ENCODE measurements at places on chromosomes 3 and 15. TPM values are rescaled to one million over a fixed set of nuclear protein-coding genes. Genes with fewer than 3 reads are reported as not detected.

- no peak overlapping the region for H3K27ac ChIP-seq
- no peaks in the 10 kb centered on the region for H3K27me3 ChIP-seq
- H3K4me1 ChIP-seq, result no peaks in the 10 kb centered on the region
- H3K4me3 ChIP-seq, result no peak overlapping the region
- H3K36me3 ChIP-seq, result no peaks in the 10 kb centered on the region
Observed at GRCh38 chr15:86608461-86609205, 529.0 kb downstream of the AGBL1 start.

DNA sequence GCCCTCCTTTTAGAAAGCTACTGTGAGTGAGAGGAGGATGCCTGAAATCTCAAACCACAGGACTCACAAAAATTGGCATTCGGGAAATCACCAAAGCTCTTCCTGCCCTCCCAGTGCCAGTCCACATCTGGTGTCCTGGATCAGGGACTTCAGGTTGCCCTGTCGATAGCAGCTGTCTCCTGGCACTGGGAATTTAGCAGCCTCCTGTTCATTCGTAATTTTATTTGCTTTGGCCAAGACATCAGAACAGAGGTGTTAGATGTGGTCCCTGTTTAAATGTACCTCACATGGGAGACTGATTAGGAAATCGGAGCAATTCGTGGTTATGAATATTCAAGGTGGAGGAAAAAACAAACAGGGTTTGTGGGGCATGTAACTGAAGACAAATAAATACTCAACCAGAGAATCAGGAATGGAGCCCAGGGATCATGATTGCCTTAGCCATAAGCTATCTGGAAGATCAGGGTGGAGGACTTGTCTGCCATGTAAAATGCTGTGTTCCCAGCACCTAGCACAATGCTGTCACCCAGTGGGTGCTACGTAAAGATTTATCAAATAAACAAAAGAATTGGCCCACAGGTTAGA lies 265.2 kb upstream of the PROK2 start:
- no peaks in the 10 kb centered on the region for H3K36me3 ChIP-seq
- no peaks in the 10 kb centered on the region for H3K27me3 ChIP-seq
- H3K4me1 ChIP-seq, result no peaks in the 10 kb centered on the region
- H3K27ac ChIP-seq, result no peak overlapping the region
- H3K4me3 ChIP-seq, result no peak overlapping the region

GRCh38 chr15:78415284-78415683 lies 22.7 kb upstream of the IREB2 start:
- H3K36me3 ChIP-seq, result no peaks in the 10 kb centered on the region
- H3K27ac ChIP-seq, result no peak overlapping the region
- no peak for DNase-seq
- no peaks in the 10 kb centered on the region for H3K4me1 ChIP-seq

GRCh38 chr3:156161172-156161571 lies 40.8 kb downstream of the KCNAB1 start:
- peak overlapping the region; percentile 0 for H3K27ac ChIP-seq
- H3K4me1 ChIP-seq, result peaks cover 7% of the 10 kb centered on the region
- H3K4me3 ChIP-seq, result no peak overlapping the region
- no peak for DNase-seq
- H3K36me3 ChIP-seq, result no peaks in the 10 kb centered on the region

SOX14 gene
- not detected for total RNA-seq

DNA sequence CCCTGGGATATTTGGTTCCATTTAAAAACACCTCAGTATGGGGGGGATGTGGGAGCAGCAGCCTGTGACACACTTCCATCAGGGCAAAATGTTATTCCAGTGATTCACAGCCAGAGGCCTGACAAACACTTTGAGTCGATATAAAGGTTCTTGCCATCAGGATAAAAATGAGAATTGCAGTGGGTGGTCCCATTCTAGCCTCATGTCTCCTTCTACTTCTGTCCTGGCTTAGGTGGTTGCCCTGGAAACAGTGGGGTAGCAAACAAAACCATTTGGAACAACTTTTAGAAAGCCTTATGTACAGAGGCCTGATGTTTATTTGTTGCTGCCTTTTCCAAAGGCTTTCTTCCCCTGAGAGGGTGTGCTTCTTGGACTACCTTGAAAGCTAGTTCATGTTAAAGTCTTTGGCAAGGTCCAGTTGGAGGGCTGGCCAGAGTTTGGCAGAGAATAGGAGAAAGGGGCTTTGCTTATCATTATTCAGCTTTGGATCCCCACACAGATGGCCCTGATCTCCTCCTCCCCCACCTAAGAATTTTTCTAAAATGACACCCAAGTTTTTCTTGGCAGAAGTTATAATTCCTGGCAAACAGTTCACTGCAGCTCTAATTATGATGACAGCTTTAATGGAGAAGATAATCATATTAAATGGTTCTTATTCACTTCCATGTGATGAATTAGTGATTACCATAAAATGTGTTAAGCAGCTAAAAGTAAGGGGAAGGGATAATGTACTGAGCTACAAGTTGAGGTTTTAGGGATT lies 84.2 kb upstream of the ZNF280D start:
- H3K4me3 ChIP-seq, result no peak overlapping the region
- no peak overlapping the region for H3K27ac ChIP-seq
- H3K36me3 ChIP-seq, result no peaks in the 10 kb centered on the region
- peaks cover 4% of the 10 kb centered on the region for H3K4me1 ChIP-seq
- H3K27me3 ChIP-seq, result no peaks in the 10 kb centered on the region

CPEB1 gene
- 2.7 TPM for total RNA-seq

DNA sequence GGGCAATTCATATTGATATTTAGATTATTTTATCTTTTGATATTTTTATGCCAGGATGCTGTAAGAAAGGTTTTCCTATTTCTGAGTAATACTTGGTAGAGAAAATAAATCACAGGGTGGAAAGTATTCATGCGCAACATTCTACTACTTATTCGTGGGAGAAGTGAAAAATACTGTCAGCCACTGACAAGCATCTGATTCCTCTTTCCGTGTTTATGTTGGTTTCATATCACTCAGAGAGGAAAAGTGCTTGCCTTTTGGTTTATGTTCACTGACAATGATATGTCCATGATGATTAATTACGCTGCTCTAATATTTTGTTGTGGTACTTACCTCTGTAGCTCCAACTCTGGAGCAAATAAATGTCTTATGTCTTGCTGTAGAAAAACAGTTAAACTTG lies 429.4 kb downstream of the EDEM1 start:
- H3K27me3 ChIP-seq, result no peaks in the 10 kb centered on the region
- DNase-seq, result no peak

DNA sequence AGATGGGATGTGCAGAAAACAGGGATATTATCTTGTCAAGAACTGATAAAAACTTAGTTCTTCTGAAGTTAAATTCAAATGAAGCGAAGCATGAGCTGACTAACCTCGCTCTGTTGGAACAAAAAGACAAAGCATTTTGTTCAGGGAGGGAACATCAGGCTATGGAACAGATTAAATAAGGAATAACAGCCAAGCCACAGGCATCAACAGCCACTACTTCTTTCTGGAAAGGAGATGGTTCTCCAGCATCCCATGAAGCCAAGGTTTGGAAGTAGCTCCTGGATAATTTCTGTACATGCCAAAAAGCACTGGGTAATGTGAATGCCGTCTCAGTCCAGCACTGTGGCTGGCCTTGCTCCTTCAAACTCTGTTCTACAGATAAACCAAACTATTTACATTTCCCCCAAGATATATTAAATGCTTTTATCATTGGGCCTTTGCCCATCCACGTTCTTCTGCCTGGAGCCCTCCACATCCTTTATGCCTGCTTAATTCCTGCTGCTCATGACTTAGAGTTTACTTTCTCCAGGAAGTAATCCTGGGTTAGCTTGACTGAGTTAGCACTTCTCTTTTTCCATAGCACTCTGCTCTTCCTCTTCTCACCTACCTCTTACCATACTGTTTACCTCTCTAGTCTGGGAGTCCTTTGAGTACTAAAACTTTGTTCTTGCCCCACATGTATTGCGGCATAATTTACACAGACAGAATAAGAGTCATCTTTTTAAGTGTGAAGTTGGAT lies 232.0 kb downstream of the CLSTN2 start:
- H3K36me3 ChIP-seq, result no peaks in the 10 kb centered on the region
- H3K27ac ChIP-seq, result no peak overlapping the region
- H3K4me3 ChIP-seq, result no peak overlapping the region
- no peaks in the 10 kb centered on the region for H3K27me3 ChIP-seq
- H3K4me1 ChIP-seq, result no peaks in the 10 kb centered on the region

GATA2 gene
- total RNA-seq, result 68.3 TPM

DNA sequence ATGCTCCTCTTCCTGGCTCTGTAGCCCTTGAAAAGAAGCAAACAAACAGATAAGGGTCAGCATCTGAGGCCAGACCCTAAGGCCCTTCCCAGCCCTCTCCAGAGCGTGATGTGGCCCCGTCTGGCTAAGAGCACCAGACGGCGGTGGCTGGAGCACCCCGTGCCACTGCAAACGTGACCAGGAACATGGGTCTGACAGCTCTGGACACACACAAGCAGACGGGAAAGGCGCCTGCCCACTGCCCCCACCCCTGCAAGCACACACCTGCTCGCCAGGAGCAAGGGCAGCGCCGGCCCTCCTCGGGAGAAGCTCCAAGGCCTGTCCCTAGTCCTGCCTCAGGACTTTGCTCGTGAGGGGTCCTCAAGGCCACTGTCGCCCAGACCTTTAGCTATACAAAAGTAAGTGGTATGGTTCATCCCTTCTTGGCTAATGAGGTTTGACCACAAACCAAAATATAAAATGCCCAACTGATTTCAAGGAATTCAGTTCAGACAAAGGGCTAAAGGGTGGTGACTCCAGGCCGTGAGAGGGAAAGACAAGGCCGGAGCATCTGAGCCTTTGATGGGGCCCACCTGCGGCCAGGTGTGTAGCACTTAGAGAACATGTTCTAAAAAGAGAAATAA lies 90.4 kb downstream of the XXYLT1 start:
- H3K4me1 ChIP-seq, result peaks cover 60% of the 10 kb centered on the region
- H3K4me3 ChIP-seq, result no peak overlapping the region
- DNase-seq, result no peak
- no peaks in the 10 kb centered on the region for H3K27me3 ChIP-seq
- H3K36me3 ChIP-seq, result no peaks in the 10 kb centered on the region

DNA sequence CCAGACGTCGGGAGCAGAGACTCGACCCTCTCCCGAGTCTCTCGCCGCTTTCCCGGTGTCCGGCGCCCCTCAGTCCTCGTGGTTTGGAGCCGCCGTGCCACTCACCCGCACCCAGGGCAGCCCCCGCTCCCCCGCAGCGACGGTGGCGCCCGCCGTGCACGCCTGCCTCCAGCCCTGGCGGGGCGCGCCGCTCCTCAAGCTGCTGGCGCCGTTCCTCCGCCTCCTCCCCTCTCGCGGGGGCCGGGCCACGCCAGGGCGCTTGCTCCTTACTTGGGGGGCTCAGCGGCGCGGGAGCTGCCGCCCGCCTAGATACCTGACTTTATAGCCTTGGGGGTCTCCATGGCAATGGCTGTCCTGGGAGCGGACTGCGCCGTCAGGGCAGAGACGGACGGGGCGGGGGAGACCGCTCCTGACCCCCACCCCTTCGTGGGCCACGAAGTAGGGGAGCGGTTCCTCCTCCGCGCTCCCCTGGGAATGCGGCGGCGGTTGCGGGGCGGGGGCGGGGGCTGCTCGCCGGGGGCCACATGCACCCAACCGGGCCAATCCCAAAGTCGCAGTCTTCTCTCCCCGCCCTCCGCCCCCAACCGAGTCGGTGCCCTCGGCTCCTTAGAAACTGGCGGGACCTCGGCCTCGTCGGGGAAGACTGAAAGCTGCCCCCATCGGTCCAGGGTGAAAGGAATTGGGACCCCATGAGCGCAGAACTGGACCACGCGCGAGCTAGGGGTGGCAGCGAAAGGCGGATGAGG lies at the start of gene ANKRD63:
Gene ANKRD63 (minus strand): TSS at position 196 of the 746 bp plus-strand sequence. CDS start 478 bp downstream, outside the sequence.
- H3K27ac ChIP-seq, result no peak within 1 kb of the TSS
- H3K4me1 ChIP-seq, result peaks cover 43% of the 10 kb centered on the region
- H3K36me3 ChIP-seq, result no peaks in the 10 kb centered on the region

DNA sequence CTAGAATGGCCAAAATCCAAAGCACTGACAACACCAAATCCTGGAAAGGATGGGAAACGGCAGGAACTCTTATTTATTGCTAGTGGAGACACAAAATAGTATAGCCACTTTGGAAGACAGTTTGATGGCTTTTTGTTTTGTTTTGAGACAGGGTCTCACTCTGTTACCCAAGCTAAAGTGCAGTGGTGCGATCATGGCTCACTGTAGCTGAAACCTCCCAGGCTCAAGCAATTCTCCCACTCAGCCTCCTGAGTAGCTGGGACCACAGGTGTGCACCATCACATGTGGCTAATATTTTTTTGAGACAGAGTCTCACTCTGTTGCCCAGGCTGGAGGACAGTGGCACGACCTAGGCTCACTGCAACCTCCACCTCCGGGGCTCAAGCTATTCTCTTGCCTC lies 27.3 kb upstream of the GPR160 start:
- no peak overlapping the region for H3K4me3 ChIP-seq
- H3K36me3 ChIP-seq, result no peaks in the 10 kb centered on the region
- DNase-seq, result no peak
- H3K4me1 ChIP-seq, result peaks cover 15% of the 10 kb centered on the region
- no peaks in the 10 kb centered on the region for H3K27me3 ChIP-seq
- H3K27ac ChIP-seq, result no peak overlapping the region

DNA sequence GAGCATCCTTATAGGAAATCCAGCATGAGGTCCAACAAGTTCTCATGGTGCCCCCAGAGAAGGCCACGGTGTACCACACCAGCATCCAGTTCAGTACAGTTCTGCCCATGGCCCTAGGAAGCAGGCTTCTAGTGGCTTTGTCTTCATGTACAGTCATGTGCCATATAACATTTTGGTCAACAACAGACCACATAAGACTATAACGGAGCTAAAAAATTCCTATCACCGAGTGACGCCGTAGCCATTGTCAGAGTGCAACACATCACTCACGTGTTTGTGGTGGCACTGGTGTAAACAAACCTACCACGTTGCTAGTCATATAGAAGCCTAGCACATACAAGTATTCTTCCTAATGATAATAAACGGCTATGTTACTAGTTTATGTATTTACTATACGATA lies 209.0 kb downstream of the ARRDC4 start:
- H3K27me3 ChIP-seq, result no peaks in the 10 kb centered on the region
- DNase-seq, result no peak
- no peak overlapping the region for H3K27ac ChIP-seq

TNNC1 gene
- total RNA-seq, result 44.0 TPM

DNA sequence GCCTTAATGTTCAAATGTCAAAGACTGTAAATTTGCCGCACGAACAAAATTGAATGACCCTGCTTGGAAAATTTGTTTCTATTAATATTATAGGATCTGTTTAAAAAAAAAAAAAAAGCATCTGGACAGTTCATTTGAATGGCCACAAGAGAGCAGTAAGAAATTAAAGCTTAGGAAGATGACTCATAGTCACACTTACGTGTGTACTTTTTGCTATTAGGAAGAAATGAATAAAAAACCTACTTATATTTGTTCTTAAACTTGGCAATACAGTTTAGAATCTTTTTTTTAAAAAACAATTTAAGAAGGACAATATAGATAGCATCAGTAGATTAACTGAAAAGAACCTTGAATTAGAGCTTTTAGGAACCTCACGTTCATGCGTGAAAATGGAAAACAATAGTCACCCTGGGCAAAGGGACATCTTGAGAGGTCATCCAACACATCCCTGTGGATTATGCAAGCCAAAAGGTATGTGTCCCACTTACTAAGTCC lies 621.8 kb downstream of the MECOM start:
- no peak for DNase-seq
- no peaks in the 10 kb centered on the region for H3K4me1 ChIP-seq
- no peaks in the 10 kb centered on the region for H3K36me3 ChIP-seq
- no peak overlapping the region for H3K27ac ChIP-seq

HTR3E gene
- total RNA-seq, result not detected

GRCh38 chr15:33839540-33839939 lies 128.8 kb upstream of the CHRM5 start:
- no peak overlapping the region for H3K27ac ChIP-seq
- no peaks in the 10 kb centered on the region for H3K36me3 ChIP-seq
- H3K27me3 ChIP-seq, result no peaks in the 10 kb centered on the region
- no peak overlapping the region for H3K4me3 ChIP-seq
- no peak for DNase-seq

- no peak overlapping the region for H3K27ac ChIP-seq
- DNase-seq, result no peak
- no peak overlapping the region for H3K4me3 ChIP-seq
Observed at GRCh38 chr15:39621976-39622375, 41.1 kb downstream of the THBS1 start.

Data from lower lobe of right lung (tissue), 2 donors.